ENCODE measurements at places on chromosomes 12 and 14.

DNA sequence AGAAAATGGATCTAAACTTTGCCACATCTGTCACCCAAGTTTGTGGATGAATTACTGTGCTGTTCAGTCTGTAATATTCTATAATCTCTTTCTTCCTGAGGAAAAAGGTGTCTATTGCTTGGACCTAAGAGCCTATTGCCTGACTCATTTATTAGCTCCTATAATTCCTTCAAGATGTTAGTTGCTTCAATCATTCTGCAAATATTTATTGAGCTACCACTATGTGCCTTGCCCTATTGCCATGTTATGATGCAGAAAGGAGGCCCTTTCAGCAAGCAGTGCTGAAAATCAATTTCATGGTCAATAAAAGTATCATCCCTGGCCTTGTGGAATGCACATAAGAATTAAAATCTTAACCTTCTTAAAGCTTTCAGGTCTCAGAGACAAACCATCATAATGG lies 113.6 kb downstream of the CCER1 start:
- no peak for DNase-seq

DNA sequence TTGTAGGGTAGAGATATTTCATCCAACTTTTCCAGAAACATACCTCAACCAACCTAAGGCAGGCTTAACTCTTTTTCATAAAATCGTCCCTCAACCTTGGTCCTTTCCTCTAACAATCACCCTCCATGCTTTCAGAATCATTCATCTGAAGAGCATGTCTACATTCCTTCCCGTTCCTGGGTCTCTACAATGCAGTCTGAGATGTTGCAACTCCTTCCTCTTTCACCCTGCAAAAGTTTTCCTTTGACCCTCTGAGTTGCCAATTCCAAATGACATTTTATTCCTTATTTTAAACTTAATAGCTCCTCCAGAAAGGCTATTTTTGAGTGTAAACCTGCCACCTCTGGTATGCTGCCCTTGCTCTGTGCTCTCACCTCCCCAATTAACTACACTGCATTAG lies 16.7 kb downstream of the SLC7A7 start:
- DNase-seq, result no peak

- no peak for DNase-seq
Measured at GRCh38 chr12:31033681-31034080, 40.0 kb upstream of the DDX11 start.

DNA sequence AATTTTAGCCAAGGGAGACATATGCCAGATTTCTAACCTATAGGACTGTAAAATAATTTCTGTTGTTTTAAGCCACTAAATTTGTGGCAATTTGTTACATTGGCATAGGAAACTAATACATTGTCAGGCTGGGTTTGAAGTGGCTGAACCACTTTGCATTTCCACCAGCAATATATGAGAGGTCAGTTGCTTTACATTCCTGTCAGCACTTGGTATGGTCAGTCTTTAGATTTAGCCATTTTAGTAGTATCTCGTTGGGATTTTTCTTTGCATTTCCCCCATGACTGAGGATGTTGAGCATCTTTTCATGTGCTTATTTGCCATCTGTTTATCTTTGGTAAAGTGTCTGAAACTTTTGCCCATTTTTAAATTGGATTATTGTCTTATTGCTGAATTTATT lies 3.9 kb downstream of the PALS1 start:
- DNase-seq, result no peak

GRCh38 chr12:558580-558979 lies 98.8 kb downstream of the B4GALNT3 start:
- DNase-seq, result no peak

- DNase-seq, result no peak
Measured at GRCh38 chr12:88188180-88188579, 46.1 kb downstream of the TMTC3 start.

DNA sequence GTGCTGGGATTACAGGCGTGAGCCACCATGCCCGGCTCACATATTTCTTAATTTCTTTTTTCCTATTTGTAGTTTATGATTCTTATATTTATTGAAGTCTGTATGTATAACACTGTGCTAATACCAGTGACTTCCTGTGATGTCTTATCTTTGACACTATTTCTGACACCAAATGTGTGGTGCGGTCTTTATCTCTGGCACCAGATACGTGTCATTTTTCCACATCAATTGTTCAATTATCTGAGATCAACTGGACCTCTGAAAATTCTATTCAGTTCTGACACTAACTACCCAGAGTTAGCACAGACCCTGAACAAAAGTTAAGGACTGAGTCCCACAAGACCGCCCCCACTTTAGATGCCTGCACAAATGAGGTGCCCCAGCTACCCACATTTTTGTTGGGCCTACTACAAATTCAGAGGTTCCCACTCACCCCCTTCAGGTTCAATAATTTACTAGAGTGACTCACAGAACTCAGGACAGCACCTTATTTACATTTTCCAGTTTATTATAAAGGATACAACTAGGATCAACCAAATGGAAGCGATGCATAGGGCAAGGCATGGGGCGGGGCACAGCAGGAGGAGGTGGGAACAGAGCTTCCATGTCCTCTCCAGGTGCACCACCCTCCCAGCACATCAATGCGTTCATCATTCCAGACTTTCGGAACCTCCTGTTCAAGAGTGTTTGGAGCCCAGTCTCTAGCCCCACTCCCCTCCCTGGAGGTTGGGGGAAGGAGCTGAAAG lies 11.6 kb upstream of the SRSF9 start:
- DNase-seq, result no peak

GRCh38 chr12:38998887-38999482 lies 93.6 kb upstream of the CPNE8 start:
- no peak for DNase-seq

Data from NCI-H1105 treated with DMSO at 0.1 percent for 48 hours (cell line).